Hematopoietic multipotent progenitor cell treated with erythropoietin and hydrocortisone succinate and interleukin-3 and kit ligand, for 17 days (in vitro differentiated cells): ENCODE measurements at places on chromosomes 3 and 15.

GRCh38 chr3:13276438-13277195 is 143.5 kb downstream of the NUP210 start:
- no peak for DNase-seq

GRCh38 chr3:71130471-71131374 is 452.8 kb downstream of the FOXP1 start:
- peak; percentile 72 for DNase-seq

DNA sequence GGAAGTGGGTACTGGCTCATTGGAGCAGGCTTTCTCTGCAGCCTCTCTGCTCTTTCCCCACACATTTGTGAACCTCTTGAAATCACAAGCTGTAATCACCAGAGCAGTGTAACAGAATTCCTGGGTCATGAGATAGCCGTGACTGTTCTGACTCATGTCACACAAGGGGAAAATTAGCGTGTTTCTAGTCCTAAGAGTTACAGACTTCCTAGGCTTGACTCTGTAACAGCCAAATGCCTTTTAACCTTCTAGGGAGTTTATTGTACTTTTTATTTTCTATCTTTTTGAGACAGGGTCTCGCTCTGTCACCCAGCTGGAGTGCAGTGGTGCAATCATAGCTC is 54.7 kb upstream of the TRAK1 start:
- DNase-seq = no peak

DNA sequence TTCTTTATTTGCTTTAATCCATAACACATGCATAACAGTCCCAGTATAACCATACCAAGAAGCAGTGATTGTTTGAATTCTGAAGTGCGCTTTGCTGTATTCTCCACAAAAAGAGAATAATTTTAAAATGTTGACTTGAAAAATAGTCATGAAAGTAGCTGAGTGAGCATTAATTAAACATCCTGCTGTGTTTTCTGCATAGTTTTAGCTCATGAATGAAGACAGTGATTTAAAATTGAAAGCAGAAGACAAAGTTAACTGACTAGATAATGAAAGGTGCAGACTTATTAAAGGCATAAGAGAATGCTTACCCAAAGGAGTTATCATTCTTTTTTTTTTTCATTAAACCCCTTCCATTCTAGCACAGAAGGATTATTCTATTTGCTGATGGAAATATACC is 143.5 kb downstream of the GABRG3 start:
- no peak for DNase-seq

- no peak for DNase-seq
These were observed 38.9 kb downstream of the CPN2 start for GRCh38 chr3:194312186-194312742.

- no peak for DNase-seq
These were observed 1.1 kb downstream of the NCKIPSD start for GRCh38 chr3:48684480-48685143.

DNA sequence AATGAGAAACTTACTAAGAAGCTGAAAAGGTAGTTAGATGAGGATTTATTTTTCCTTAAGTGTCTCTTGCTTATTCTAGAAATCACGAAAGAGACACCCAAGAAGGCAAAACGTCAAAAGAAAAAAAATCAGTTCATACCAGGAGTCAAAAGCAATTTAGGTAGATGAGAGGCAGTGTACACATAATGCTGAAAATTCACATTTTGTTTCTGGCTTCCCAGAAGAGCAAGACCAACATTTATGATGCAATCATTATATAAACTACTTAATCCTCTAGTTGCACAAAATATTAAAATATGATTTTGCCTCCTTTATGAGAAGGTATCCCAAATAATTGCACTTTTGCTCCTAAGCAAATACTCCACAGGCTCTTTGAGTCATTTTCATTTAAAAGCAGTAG is 228.0 kb downstream of the FMN1 start:
- DNase-seq = no peak

DNA sequence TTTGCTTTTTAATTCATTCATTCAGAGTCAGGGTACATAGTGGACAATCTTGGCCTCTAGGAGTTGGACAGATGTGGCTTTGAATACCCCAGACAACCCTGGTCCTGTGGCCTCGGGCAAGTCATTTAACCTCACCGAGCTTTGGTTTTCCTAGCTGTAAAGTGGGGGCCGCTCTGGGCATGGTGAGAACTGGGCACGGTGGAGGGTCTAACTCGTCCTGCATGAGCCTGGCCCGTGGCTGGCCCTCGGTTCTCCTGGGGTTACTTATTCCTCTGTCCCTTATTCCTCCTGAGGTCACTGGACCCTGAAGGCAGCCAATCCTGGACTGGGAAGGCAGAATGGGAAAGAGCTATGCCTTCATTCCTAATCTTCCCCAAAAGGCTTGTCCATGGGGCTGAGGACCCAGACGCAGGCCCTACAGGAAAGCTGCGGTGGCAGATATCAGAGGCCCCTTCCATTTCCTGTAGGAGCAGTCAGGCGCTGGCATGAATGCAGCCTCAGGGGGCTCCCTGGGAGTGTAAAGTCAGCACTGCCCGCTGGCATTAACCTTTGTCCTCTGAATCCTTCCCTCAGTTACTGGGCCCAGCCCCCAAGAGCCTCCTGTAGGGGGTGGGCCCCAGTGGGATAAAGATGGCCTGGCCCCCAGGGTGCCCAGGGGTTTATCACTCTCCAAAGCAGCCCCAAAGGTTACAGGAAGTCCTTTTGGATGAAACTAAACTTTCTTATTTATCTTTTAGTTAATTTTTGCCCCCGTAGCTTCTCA is 17.9 kb upstream of the SEC13 start:
- DNase-seq = no peak

DNA sequence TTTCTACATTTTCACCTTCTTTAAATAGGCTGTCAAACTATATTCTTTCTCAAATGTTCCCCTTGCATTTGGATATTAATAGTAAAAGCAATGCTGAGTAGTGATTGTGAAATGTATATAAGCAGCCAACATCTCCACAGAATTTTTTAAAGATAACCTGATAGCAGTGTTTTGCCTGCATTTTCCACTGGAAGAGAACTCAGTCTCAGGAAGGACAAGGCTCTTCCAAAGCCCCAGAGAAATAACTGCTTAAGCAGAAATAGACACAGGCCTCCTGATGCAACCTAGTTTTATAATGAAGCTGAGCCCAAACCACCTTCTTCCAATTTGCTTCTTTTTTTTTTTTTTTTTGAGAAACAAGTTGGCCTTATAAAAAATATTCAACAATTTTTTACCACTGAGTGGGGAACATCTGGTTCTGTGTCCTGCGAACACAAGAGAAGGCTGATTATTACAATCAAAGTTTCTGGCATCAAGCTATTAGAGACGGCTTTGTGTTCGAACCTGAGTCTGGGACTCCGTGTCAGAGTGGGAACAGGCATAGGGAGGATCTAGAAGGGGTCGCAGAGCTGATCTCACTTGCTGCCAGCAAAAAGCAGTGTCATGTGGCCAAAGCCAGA is 332.5 kb upstream of the TBL1XR1 start:
- DNase-seq = no peak

GRCh38 chr3:159619341-159619885 is 369.2 kb upstream of the IL12A start:
- no peak for DNase-seq

DNA sequence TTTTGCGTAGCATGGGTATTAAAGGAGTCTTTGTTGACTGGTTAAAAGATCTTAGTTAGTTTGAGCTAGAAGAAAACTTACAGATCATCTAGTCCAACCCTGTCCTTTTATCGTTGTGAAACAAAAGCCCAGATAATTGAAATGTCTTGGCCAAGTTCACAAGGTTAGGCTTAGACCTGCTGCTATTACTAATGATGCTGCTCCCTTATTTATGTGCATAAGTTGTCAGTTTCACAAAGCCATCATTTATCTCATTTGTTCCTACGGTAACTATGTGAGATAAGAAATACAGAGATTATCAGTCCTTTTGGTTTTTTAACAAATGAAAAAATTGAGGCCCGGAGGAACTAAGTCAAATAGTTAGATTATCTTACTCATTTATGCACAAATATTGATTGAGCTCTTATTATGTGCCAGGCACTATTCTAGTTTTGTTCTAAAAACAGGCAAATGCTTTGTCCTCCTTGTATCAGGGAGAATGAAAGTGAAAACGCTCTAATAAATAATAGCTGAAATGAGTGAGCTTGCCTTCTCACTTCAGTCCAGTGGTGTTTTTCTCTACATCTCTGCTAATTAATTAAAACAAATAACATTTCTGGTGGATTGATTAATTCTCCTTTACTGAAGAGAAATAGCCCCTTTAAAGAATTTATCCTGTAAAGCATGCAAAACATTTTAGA is 49.1 kb upstream of the TPRG1 start:
- no peak for DNase-seq

- DNase-seq = no peak
These were observed 19.1 kb upstream of the EIF1B start for GRCh38 chr3:40290396-40290795.

DNA sequence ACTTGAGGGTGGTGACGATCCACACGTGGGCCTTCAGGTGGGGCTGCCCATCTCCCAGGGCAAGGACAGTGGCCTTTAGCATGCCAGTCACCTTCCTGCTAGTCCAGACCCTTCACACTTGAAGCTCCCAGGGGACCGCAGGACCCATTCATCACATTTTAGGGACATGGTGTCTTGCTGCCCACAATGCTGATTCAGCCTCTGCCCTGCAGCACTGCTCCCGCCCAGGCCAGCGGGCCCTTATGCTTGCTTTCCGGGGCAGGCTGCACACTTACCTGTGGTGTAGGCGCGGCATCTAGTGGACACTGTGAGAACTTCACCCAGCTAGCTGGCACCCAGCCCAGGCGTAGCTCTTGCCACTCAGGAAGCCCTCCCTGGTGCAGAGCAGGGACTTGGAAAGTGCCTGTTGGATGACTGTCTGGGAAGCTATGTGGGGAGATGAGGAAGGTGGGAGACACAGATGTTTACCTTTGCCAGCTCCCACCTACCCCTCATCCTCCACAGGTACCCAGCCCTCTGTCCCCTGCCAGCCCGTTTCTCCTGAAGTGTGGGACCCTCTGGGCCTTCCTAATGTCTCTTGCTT is 26.3 kb upstream of the NR2C2 start:
- peak; percentile 82 for DNase-seq

DNA sequence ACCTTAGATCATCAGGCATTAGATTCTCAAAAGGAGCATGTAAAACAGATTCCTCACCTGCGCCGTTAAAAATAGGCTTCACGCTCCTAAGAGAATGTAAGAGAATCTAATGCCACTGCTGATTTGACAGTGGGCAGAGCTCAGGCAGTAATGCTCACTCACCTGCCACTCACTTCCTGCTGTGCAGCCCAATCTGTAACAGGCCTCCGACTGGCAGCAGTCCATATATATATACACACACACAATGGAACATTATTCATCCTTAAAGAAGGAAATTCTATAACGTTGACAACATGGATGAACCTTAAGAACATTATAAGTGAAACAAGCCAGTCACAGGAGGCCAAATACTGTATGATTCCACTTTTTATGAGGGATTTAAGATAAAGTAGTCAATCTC is 24.5 kb downstream of the ZNF148 start:
- no peak for DNase-seq

GRCh38 chr3:142904639-142905436 is 16.0 kb upstream of the PCOLCE2 start:
- DNase-seq = no peak

DNA sequence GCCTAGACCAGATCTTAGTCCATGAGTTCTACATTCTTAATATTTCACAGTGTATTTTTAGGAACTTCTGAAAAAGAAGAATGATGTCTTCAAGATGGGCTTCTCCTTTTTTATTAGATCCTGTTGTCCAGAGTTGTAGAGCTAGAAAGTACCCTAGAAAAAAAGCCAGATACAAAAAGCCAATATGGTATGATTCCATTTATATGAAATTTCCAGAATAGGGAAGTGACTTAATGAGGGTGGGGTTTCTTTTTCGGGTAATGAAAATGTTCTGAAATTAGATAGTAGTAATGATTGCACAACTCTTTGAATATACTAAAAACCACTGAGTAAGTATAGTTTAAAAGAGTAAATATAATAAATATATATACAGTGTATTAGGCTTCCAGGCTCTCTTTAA is 116.9 kb downstream of the NFKBIZ start:
- DNase-seq = no peak

- peak; percentile 85 for DNase-seq
These were observed at the start of gene SLC49A4 for GRCh38 chr3:122794779-122795673. Gene SLC49A4 (plus strand): TSS chr3:122795069. CDS start chr3:122795193, 124 bp downstream.

DNA sequence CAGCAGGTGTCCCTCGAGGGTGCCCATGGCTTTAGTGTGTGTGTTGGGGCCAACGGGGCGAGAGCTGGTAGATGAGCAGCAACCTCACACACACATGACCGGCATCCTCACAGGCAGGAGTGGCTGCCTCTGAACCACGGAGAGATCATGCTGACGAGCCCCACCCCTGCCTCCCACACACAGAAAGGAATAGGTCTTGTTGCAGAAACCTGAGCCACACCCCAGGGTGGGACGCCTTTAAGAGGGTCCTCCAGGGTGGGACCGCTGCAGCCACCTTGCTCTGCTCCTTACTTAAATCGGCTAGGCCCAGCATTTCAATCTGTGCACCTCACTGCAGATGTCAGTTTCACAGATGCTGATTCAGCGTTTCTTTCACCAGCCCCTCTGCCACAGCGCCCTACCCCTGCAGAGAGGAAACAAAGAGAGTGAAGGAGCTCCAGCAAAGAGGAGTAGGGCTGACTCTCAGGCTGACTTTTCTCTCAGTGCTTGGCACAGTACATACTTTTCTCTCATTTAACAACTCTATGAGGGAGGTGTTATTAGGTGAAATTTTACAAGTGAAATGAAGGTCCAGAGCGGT is 61.2 kb upstream of the EPHB3 start:
- no peak for DNase-seq

- no peak for DNase-seq
These were observed 591.0 kb downstream of the MECOM start for GRCh38 chr3:169072494-169072893.

DNA sequence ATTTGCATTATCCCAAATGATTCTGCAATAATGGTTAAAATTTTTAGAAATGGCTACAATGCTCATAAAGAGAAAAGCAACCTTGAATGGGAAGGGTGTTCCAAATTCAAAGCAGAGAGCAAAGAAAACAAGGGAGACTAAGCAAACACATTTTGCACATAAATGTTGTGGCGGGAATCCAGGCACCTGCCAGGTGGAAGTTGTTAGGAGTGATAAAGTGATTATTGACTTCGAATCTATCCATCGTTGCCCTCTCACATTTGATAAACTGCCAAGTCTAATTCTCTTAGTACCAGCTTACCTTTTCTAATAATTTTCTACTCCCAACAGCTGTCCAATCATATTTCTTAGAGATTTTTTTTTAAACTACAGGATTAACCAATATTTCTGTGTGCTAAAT is 244.5 kb downstream of the CACNA2D3 start:
- no peak for DNase-seq

GRCh38 chr3:126432361-126433104 is 37.8 kb downstream of the CFAP100 start:
- DNase-seq = no peak

GRCh38 chr15:74889390-74889882 is 406 bp upstream of the MPI start:
- no peak for DNase-seq
